NCI-H1092 (cell line): ENCODE measurements at places on chromosomes 7 and 10.

DNA sequence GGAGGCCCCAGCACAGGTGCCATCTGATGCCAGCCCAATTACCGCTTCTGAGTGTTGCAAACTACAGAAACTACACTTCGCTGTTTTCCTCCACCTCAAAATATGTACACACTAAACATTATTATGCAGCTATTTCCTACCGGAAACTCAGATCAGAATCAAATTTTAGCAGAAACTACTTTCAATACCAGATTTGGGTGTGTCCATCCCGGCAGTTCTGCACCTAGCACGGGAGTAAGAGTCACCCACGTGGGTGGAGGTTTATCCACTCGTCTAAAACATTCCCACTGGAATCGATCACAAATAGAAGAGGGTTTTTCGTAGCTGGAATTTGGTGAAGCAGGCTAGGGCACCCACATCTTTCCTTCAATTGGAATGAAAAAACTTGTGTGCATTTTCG lies 214.4 kb upstream of the PRKCQ start:
- DNase-seq = no peak

GRCh38 chr10:91420868-91421267 lies 10.7 kb downstream of the HECTD2 start:
- no peak for DNase-seq

DNA sequence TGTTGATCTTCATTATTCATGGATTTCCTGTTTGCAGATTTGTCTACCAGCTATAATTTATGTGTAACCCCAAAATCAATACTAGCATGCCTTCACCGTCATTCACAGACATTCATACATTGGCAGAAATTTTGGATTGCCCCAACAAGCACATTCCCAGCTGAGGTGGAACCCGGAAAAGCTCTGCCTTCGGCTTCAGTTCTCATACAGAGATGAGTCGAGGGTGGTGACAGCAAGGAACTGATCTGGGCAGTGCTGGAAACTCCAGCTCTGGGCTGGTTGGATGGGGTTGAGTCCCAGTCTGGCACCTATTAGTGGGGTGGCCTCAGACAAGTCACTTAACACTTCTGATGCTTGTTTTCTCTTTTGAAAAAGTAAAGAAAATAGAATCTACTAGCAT lies 267.5 kb downstream of the SNX13 start:
- no peak for DNase-seq

DNA sequence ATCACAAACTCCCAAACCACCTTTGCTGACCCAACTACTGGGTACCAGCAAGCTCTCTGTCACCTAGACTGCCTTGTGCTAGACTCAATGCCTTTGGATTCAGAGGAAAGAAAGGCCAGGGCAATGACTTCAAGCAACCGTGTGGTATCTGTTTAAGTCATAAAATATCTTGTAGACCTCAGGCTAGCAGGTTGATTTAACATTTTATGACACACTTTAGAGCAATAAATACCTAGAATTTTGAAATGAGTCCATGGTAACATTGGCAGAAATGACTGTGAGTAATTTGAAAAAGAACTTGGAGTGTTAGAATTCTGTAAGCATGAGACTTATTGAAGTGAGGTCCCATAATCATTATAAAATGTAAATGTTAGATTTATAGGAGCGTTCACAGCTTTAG lies 87.2 kb downstream of the TWIST1 start:
- no peak for DNase-seq

DNA sequence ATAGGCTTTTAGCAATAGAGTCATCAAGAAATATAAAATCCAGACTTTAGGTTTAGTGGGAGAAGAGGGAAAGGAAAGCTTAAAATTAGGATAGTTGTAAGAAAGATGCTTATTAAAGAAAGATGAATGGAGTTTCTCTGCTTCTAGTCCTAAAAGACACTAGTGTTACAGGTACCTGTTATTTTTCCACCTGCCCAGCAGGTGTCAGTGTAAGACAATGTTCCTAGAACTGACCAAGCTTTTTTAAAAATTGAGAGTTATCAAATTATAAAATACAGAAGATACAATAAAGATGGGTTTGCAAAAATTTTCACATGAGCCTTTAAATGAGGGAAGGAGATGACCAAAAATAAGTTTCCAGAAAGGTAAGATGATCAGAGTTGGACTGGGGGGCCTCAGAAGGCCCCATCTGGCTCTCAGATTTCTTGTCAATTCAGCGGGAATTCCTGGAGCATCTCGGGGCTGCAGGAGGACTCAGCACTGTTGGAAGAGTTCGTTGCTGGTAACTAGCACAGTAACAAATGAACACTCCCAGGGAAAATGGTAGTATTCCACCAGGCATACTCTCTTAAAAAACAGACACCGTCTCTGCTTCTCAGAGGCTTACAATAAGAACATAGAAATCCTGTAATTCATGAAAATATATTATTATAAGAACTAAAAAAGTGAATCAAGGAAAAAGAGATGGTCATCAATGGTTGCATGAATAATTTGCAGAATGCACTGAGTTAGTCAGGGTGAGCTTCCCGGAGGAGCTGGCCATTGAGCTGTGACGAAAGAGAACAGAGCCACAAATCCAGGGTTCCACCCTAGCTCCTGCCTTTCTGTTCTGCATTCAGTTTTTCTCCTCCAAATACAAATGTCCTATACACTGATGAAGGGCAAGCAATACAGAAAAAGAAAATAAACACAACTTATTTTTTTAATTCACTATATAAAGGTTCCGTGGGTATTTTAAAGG lies 71.8 kb upstream of the PIK3CG start:
- peak; percentile 20 for DNase-seq

DNA sequence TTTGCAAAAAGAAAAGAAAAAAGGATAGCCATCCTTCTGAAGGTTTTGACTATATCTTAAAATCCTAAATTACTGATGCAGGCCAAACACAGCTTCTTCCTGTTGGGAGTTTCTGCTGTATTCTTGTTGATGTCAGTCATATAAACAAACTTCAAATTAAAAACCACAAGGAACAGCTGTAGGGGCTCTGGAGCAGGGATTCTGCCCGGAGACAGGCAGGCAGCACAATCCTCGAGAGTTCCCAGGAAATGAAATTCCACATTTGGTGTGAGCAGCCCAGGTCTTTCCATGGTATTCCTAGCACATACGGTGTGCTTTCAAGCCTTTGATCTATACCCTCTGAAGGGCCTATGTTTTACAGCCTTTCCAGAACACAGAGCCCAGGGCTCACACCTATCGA lies 43.2 kb downstream of the INSYN2A start:
- DNase-seq = no peak

GRCh38 chr7:138049505-138050116 lies 26.6 kb upstream of the AKR1D1 start:
- no peak for DNase-seq

- DNase-seq = no peak
Measured at GRCh38 chr10:131062621-131063260, 248.8 kb downstream of the TCERG1L start.

GRCh38 chr7:105821527-105821926 lies 54.9 kb downstream of the ATXN7L1 start:
- DNase-seq = no peak

DNA sequence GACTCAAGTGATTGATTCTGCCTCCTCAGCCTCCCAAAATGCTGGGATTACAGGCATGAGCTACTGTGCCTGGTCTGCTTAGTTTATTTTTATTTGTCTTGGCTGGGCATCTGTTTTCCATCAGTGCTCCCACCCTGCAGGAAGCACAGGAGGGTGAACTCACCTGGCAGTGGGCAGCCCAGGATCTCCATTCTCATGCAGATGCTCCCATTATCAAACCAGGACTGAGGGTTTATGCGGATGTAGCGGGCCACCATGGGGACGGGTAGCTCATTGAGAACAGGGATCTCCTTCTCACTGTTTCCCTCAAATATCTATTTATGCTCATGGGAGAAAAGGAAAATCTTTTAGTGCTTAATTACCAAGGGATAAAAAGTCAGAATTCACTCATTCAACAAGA lies 93.8 kb downstream of the CPXM2 start:
- no peak for DNase-seq

DNA sequence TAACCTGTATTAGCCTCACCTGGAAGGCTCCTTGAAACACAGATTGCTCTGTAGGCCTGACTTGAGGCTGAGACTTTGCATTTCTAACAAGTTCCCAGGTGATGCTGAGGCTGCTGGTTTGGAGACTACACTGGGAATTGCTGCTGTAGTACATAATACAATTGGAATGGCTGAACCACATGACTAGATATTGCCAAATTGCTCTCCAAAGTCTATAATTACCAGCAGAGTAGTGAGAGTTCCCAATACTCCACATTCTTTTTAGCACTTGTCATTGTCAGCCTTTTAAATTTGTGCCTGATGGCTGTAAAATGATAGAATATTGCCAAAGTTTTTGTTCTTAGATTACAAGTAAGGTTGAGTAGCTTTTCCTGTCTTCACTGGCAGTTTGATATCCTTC lies 39.9 kb downstream of the PLEKHA8 start:
- DNase-seq = no peak

GRCh38 chr10:124522933-124523871 lies 61.6 kb downstream of the LHPP start:
- peak; percentile 42 for DNase-seq

GRCh38 chr7:93992421-93993110 lies 11.6 kb downstream of the BET1 start:
- DNase-seq = no peak

DNA sequence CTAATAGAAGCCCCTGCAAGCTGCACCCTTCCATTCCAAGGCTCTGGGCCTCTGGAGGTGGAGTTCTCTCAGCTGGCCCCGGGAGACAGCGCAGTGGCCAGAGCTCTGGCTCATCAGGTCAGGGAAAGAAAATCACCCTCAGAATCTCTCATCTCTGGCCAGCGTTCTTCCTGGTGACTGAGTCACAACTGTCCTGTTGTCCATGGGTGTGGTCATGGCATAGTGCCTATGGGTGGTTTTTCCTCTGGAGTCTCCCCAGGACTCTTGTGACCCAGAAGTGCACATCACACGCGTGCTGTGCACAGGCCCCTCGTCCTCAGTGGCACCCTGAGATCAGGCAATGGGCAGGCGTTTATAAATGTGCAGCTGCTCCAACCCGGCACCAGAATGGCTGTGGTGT lies 27.4 kb upstream of the FXYD4 start:
- no peak for DNase-seq

DNA sequence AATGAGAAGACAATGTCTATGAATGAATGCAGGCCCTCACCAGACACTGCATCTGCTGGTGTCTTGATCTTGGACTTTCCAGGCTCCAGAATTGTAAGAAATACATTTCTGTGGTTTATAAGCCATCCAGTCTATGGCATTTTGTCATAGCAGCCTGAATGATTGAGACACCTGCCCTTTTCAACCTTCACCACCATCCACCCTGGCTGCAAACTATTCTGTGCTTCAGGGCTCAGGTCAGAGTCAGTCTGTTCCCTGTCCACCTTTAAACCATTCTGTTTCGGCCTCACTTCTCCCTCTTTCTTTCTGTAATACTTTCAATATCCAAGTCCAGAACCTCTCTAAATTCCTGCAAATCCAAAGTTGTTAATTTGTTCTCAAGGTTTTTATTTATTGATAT lies 15.9 kb upstream of the CDK13 start:
- no peak for DNase-seq

GRCh38 chr7:51243631-51244030 lies 73.0 kb downstream of the COBL start:
- DNase-seq = no peak
